ENCODE measurements at places on chromosomes 3 and 15.

- no peak for DNase-seq
Measured at GRCh38 chr3:72175296-72175858, 390.4 kb upstream of the PROK2 start.

DNA sequence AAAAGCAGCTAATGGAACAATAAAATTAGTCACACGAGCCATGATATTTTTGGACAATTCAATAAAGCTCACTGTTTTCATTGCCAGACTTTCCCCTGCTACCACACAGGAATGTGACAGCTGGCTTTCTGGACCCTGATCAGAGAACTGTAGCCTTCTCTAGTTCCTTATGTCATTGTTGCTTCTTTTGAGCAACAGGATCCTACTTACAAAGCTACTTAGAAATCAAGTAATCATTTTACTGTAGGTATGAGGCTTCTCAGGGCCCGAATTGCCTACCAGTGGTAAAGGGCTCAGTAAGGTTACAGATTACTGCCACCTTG, 94.3 kb upstream of the AADACL2 start:
- DNase-seq = no peak

DNA sequence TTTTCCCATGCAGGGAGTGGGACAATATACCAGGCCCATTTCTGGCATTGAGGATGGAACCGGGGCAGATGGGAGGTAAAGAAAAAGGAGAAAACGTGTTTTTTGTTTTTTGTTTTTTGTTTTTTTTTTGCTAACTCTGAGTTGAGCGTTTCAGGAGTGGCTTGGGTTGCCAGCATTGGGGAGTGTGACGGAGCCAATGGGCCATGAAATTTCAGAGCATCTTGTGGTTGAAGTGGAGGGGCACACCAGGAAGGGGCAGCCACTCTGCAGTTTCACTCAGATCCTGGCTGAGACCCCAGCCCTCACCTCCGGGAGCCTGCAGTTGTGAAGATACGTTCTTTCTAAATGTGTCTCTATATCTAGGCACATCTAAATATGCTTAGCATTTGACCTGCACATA, 240.5 kb downstream of the TLE3 start:
- no peak for DNase-seq

DNA sequence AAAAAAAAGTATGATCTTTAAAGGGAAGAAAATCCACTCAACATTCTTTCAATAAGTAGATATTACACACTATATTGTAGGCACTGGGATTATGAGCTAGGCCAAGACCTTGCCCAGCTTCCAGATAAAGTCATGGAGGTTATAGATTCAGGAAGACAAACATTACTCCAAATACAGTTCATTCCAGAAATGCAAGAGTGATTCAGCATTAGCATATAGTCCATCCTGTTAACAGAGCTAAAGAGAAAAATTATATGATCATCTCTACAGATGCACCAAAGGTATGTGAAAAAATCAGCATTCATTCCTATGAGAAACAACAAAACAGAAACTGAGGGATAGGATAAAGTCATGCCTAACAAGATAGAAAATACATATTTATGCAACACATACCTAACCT, 42.1 kb upstream of the NSMCE3 start:
- DNase-seq = no peak

DNA sequence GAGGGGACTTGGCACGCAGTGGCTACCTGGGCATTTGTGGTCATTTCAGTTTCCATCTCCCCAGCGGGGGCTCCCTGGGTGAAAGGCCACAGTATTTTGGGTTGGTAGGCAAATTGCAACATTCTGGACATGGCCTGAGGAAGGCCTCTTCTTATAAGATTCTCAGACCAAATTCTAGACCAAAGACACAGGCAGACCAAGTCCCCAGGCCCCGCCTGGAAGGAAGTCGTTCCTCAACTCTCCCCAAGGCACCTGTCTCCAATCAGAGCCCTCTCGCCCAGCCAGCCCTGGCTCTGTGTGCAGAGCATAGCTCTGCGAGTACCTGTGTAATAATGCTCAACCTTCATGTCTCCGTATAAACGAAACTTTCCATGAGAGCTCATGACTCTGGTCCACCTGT, 53.1 kb downstream of the GRIP2 start:
- no peak for DNase-seq

DNA sequence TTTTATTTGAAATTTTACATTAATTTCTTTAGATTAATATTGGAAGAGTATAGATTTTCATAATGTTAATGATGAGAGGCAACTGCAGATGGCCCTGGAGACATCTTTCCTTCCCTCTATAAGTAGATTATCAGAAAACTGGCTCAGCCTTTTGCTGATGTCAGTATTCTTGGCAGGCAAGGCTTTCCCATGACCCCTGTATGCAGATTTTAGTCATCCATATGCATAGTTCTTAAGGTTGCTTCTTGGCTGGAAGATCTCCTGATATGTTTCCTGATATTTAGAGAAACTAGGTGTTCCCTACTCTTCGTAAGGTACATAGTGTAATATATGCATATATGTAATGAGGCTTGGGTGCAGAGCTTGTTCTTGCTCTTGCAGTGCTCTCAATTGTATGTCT, 911.4 kb downstream of the EPHA3 start:
- no peak for DNase-seq

DNA sequence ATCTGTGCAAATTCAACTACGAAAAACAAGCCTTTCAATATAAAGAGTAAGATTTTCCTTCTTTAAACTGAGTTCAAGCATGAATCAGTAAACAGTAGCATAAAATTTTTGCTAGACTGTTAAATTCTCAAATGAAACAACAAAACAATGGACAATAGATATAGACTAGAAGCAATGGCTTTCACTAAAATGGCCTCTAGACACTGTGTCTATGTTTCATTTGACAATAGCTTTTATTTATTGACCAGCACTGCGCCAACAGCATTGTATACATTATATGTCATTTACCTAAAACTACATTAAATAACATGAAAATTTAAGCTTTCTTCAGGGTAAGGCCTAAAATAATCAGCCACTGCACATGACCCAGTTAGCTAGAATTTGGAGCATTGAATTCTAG, 148.5 kb downstream of the DUT start:
- DNase-seq = no peak

DNA sequence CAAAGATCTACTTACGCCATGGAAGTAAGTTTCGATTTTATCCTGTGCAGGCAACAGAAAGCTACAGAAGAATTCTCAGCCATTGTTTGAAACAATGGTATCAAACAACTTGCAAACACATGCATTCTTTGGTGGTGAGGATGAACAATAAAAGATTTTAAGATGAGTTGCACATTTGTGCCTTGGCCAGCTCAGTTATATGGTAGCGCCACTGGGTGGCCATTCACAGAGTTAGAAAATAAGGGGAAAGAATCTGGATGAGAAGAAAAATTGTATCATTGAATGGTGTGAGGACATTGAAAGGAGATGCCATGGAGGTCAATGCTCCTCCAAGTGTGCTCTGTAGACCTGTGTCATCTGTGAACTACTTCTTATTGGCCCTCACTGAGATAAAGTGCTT, 11.6 kb downstream of the CADPS start:
- no peak for DNase-seq

- DNase-seq = no peak
Measured at GRCh38 chr15:68411343-68411675, 20.7 kb downstream of the ITGA11 start.

All from stimulated activated CD8-positive, alpha-beta memory T cell treated with anti-CD3 and anti-CD28 coated beads, Interleukin-4, amount 100 ng/mL, for 1 hour (primary cell).